CD8-positive, alpha-beta memory T cell (primary cell): ENCODE measurements at places on chromosomes 1 and 21.
A peak's percentile ranks its signal among the peaks of the same experiment; 100 is the strongest.

GRCh38 chr1:113057006-113057405 lies 16.0 kb upstream of the LRIG2 start:
- H3K27me3 ChIP-seq = no peaks in the 10 kb centered on the region
- H3K4me3 ChIP-seq = no peak overlapping the region

DNA sequence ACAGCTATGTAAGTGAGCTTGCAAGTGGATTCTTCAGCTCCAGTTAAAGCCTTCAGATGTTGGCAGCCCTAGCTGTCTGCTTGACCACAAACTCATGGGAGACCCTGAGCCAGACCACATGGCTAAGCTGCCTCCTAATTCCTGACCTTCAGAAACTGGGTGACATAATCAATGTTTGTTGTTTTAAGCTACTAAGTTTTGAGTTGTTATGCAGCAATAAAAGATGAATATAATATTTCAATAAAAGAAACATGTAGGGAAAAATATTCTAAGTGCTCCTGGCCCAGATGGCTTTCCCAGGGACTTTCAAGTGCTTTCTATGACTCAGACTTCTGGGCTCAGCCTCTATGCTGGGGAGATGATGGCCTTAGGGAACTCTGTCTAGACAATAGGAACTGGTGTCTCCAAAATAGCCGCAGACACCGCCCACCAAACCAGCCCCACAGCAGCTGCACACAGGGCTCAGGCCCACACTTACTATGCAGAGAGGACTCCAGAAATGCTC lies 20.3 kb upstream of the AZIN2 start:
- no peaks in the 10 kb centered on the region for H3K27me3 ChIP-seq
- H3K36me3 ChIP-seq = no peaks in the 10 kb centered on the region
- H3K4me3 ChIP-seq = no peak overlapping the region
- H3K4me1 ChIP-seq = no peaks in the 10 kb centered on the region
- no peak for DNase-seq
- no peak overlapping the region for H3K27ac ChIP-seq

GRCh38 chr1:203675596-203676347 lies 49.1 kb downstream of the ATP2B4 start:
- peak overlapping the region; percentile 3 for H3K27ac ChIP-seq
- H3K27me3 ChIP-seq = no peaks in the 10 kb centered on the region
- H3K36me3 ChIP-seq = peaks cover 4% of the 10 kb centered on the region

- no peaks in the 10 kb centered on the region for H3K27me3 ChIP-seq
- H3K4me3 ChIP-seq = no peak overlapping the region
- H3K36me3 ChIP-seq = no peaks in the 10 kb centered on the region
- DNase-seq = no peak
- no peak overlapping the region for H3K27ac ChIP-seq
Measured at GRCh38 chr21:28851645-28852044, 141.0 kb downstream of the LTN1 start.

- peaks cover 67% of the 10 kb centered on the region for H3K4me1 ChIP-seq
- H3K4me3 ChIP-seq = peak overlapping the region; percentile 35
- H3K27ac ChIP-seq = no peak overlapping the region
- H3K27me3 ChIP-seq = no peaks in the 10 kb centered on the region
- DNase-seq = peak; percentile 95
Measured at GRCh38 chr1:227762231-227762911, 27.1 kb downstream of the SNAP47 start.

DNA sequence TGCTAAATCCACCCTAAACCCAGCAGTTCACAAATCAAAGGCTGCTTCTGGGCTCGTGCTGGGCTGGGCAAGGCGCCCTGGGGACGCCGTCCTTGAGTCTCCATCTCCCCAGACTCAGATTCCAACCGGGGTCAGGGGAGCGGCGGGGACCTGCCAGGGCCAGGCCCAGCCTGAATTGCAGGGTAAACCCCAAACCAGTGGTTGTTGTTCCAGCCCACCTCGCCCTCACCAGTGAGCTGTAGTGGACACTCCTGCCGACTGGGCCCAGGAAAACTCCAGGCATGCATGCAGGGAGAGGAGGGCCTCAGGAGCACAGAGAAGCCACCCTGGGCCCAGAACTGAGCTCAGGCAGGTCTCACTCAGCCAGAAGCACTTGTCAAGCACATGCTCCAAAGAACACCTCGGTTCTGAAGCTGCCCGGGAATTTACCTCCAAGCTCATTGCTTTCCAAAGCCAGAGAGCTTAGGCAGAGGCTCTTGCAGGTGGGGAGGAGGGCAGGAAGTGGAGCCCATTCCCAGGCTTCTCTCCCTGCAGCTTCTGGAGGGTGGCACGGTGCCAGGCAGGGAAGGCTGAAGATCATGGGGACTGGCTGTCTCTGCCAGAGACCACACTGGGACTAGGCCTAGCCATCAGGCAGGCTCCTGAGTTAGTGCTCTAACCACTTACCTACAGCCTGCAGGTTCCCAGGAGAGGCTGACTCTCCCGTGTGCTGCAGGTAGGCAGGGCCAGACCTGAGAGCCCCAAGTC lies 437.0 kb downstream of the MATN1 start:
- H3K27me3 ChIP-seq = peaks cover 6% of the 10 kb centered on the region
- no peak overlapping the region for H3K4me3 ChIP-seq
- H3K4me1 ChIP-seq = peaks cover 12% of the 10 kb centered on the region
- no peak overlapping the region for H3K27ac ChIP-seq
- no peaks in the 10 kb centered on the region for H3K36me3 ChIP-seq

DNA sequence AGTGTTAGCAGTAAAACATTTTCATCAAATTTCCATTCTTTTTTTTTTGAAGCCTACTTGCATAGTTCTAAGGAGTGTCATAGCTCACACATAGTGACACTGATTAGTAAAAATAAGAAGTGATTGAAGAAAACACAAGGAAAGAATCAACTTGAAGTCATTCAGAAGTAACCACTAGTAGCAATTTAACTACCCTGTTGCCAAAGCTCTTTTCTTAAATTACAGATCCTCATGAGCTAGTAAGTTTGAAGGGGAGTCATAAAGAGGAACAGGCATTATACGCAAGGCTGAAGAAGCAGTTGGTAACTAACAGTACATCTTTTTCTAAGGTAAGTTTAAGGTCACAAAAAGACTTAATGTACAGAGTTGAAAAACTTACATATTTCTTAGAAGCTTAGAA lies 332.2 kb downstream of the CHRM3 start:
- no peak for DNase-seq
- H3K36me3 ChIP-seq = no peaks in the 10 kb centered on the region
- peak overlapping the region; percentile 83 for H3K4me3 ChIP-seq
- no peaks in the 10 kb centered on the region for H3K27me3 ChIP-seq

DNA sequence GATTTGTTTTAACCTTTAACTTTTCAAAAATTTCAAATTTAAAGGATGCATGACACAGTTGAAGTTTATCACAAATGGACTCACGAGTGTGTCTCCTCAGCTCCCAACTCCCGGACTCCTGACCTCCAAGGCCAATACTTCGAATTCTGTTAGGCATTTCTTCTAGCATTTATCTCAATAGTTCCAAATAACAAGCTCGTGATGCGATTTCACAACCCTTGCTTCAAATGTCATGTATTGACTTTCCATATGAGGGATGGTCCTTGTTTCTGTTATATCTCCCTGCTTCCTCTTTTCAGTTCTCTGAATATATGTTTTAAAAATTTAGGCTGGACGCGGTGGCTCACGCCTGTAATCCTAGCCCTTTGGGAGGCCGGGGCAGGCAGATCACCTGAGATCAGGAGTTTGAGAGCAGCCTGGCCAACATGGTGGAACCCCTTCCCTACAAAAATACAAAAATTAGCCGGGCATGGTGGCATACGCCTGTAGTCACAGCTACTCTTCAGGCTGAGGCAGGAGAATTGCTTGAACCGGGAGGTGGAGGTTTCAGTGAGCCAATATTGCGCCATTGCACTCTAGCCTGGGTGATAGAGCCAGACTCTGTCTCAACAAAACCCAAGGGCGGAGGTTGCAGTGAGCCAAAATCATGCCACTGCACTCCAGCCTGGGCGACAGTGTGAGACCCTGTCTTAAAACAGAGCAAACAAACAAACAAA lies 52.0 kb upstream of the TINAGL1 start:
- no peak overlapping the region for H3K4me3 ChIP-seq
- no peak for DNase-seq
- H3K27me3 ChIP-seq = peaks cover 3% of the 10 kb centered on the region

GRCh38 chr1:85888921-85889320 lies 180.7 kb upstream of the ZNHIT6 start:
- no peak for DNase-seq
- no peaks in the 10 kb centered on the region for H3K4me1 ChIP-seq
- no peaks in the 10 kb centered on the region for H3K36me3 ChIP-seq
- no peak overlapping the region for H3K4me3 ChIP-seq
- H3K27me3 ChIP-seq = no peaks in the 10 kb centered on the region

DNA sequence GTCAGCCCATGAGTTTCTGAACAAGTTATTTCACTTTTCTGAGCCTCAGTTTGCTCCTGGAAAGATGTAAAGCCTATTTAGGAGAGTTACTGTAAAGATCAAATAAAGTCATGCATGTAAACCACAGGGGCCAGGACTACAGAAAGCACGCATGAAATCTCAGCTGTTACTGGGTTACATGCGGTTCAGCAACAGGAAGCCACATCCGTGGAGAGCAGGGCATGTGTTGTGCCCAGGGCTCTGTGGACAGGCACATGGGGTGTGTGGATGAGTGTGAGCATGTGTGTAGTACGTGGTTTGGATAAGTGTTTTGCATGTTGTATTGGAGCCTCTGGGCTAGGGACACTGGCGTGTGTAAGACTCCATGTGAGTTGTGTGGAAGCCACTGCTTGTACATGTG lies 2.2 kb upstream of the EPHA2 start:
- peaks cover 21% of the 10 kb centered on the region for H3K27me3 ChIP-seq
- H3K27ac ChIP-seq = no peak overlapping the region
- no peaks in the 10 kb centered on the region for H3K36me3 ChIP-seq
- H3K4me3 ChIP-seq = no peak overlapping the region
- H3K4me1 ChIP-seq = peaks cover 68% of the 10 kb centered on the region
- no peak for DNase-seq

DNA sequence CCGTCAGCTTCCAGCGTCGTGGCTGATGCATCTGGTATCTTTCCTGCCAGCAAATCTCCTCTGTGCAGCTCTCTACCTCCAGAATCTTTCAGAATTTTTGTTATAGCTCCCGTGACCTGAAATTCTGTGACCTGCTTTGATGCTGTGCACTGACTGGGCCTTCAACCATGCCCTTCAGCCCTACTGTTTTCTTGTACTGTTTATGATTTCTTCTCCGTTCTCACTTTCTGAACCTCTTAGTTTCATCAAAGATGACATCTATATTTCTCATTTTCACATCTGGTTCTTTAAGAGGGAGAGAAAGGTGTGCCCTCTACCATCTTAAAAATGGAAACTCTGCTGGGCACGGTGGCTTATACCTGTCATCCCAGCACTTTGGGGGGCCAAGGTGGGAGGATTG lies 5.7 kb downstream of the PRDM15 start:
- no peaks in the 10 kb centered on the region for H3K27me3 ChIP-seq
- no peak overlapping the region for H3K4me3 ChIP-seq
- H3K4me1 ChIP-seq = peaks cover 14% of the 10 kb centered on the region
- no peak overlapping the region for H3K27ac ChIP-seq
- no peak for DNase-seq
- no peaks in the 10 kb centered on the region for H3K36me3 ChIP-seq

DNA sequence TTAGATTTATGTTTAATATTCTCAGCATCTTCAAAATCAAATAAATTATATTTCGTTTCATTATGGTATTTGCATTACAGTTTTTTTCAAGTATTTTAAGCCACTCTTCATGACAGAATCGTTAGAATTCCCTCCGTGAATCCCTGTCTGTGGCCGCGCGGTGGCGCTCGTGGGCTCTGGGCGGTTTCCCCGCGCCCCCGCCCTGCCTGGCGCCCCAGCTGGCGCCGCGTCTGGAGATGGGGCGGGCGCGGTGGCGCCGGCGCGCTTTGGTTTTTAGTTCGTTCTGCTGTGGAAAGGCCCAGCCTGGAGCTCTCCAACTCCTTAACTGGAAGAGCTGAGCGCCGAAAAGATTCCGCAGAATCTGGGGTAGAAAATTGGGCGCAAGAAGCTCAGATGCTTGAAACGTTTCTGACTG lies 25.7 kb downstream of the PRMT2 start:
- no peaks in the 10 kb centered on the region for H3K27me3 ChIP-seq
- H3K4me3 ChIP-seq = no peak overlapping the region
- DNase-seq = peak; percentile 46
- H3K4me1 ChIP-seq = peaks cover 7% of the 10 kb centered on the region

DNA sequence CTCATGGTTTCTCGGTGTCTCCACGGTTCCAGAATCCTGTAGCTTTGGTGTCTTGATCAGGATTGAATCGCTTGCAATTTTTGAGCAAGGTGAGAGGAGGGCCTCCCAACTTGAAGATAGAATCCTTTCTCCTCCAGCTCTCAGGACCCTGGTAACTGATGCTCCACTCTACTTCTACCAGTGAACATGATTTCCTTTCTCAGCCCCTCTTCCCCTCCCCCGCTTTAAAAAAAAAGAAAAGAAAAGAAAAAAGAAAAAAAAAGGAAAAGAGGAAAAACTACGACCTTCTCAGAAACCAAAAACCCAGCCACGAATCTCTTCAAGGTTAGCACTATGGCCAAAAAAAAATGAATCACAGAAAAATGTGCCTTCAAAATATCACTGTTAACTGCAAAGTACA lies 1.2 kb downstream of the ARHGEF11 start:
- H3K27ac ChIP-seq = peak overlapping the region; percentile 51
- H3K36me3 ChIP-seq = no peaks in the 10 kb centered on the region
- peaks cover 4% of the 10 kb centered on the region for H3K4me1 ChIP-seq

GRCh38 chr1:235670157-235670776 lies 20.7 kb upstream of the GNG4 start:
- no peaks in the 10 kb centered on the region for H3K27me3 ChIP-seq
- H3K27ac ChIP-seq = no peak overlapping the region

DNA sequence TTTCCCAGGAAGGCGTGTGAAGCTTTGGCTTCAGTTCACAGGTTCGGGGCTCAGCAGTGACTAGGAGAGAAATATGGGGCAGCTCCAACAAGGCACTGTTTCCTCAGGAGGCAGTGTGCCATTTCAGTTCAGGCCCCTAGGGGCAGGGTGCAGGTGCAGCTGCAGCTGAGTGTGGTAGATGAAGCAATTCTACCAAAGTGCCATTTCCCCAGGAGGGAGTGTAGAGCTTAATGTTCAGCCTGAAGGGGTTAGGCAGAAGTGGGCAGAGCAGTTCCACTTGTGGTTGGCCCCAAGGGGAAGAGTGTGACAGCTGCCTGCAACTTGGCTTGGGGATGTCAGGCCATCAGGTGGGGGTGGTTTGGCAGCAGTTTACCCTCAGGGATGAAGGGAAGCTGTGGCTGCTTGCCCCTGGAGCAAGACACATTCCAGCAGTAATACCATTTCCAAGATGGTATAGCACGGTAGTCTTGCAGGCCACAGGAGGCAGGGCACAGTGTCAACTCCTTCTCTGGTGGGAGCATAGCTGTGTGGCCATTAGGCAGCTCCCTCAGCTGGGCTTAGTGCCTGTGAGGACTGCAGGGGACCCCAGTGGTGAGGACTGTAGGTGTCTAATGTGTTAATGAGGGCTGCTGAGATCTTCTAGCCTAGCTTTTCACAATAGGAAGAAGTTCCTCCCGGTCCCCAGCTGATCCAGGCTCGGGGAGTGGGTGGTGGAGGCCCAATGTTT lies 34.7 kb downstream of the RGSL1 start:
- no peaks in the 10 kb centered on the region for H3K36me3 ChIP-seq
- H3K4me3 ChIP-seq = no peak overlapping the region
- no peak for DNase-seq
- no peaks in the 10 kb centered on the region for H3K4me1 ChIP-seq
